Endodermal cell (in vitro differentiated cells): ENCODE measurements at places on chromosomes 16 and 17.

DNA sequence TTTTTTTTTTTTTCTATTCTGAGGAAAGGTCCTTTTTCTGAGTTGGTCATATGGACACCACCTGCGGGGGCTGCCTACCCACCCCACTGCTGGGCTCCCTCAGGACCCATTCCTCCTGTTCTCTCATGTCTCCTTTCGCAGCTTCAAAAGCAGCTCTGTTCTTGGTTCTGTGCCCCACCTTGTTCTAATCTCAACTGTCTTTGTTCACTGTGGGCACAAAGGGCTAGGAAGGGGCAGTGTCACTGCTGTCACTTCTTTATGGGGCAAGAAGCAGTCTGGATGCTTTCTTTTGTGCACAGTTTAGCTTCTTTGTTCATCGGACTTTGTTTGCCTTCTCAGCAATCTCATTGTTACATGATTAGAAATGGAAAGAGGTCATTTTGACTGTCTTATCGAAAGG is 7.1 kb downstream of the GOSR2 start:
- peaks cover 2% of the 10 kb centered on the region for H3K4me1 ChIP-seq
- no peaks in the 10 kb centered on the region for H3K27me3 ChIP-seq
- H3K36me3 ChIP-seq = peaks cover 66% of the 10 kb centered on the region
- no peak for DNase-seq

DNA sequence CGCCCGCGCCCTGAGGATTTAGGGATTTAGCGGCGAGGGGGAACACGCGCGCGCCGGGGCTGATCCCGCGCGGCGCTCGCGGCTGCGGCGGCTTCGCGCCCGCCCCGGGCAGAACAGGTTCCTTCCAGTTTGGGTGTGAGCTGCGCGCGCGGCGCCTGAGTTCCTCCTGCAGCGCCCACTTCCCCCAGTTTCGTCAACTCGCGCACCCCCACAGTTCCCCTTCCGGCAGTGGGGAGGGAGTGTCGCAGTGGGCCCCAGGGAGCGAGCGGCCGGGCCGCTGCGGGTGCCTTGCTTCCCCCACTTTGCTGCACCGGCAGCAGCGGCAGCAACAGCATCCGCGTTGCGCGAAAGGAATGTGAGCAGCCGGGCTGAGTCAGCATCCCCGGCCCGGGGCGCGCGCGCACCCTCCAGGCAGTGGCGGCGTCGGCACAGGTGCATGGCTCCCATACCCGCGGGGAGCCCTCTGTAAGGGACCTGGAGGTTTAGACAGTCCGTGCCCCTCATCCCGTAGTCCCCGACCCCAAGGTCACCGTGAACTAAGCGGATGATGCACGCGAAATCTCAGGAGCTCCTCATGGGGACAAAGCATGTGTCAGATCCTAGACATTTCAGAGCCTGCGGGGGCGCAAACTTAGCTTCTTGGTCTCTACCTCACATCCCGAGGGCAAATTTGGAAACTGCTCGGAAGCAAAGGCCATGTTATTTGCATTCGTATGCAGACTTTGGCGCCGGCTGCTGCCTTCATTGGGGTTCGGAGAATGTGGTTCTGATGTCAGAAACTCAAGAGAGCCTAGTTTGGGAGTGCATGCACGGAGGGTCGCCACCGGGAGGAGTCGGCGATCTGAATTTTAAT is 767 bp downstream of the ARSG start:
- peak overlapping the region; percentile 84 for H3K4me3 ChIP-seq
- no peaks in the 10 kb centered on the region for H3K4me1 ChIP-seq
- peaks cover 60% of the 10 kb centered on the region for H3K27me3 ChIP-seq
- H3K27ac ChIP-seq = no peak overlapping the region

- no peak overlapping the region for H3K27ac ChIP-seq
- no peaks in the 10 kb centered on the region for H3K4me1 ChIP-seq
- no peak for DNase-seq
- H3K36me3 ChIP-seq = no peaks in the 10 kb centered on the region
- no peak overlapping the region for H3K4me3 ChIP-seq
- no peaks in the 10 kb centered on the region for H3K27me3 ChIP-seq
Measured at GRCh38 chr16:12240036-12240435, 263.5 kb downstream of the SNX29 start.

DNA sequence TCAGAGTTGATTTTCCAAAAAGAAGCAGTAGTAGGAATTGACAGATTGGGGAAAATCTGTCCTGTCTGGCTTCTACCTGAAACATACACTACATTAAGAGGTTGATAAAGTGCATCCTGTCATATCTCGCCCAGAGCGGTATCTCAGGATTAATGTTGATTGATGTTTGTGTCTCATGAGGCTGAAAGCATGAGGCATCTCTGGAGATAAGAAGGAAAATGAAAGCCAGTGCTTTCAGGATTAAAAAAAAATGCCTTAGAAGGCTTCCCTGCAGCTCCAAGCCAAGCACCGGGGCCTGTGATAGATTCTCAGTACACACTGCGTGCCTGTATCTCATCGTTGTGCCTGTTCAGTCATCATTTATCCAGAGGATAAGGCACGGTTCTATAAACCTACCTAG is 26.4 kb upstream of the CD300E start:
- H3K27me3 ChIP-seq = peaks cover 12% of the 10 kb centered on the region
- peaks cover 10% of the 10 kb centered on the region for H3K4me1 ChIP-seq
- DNase-seq = no peak

DNA sequence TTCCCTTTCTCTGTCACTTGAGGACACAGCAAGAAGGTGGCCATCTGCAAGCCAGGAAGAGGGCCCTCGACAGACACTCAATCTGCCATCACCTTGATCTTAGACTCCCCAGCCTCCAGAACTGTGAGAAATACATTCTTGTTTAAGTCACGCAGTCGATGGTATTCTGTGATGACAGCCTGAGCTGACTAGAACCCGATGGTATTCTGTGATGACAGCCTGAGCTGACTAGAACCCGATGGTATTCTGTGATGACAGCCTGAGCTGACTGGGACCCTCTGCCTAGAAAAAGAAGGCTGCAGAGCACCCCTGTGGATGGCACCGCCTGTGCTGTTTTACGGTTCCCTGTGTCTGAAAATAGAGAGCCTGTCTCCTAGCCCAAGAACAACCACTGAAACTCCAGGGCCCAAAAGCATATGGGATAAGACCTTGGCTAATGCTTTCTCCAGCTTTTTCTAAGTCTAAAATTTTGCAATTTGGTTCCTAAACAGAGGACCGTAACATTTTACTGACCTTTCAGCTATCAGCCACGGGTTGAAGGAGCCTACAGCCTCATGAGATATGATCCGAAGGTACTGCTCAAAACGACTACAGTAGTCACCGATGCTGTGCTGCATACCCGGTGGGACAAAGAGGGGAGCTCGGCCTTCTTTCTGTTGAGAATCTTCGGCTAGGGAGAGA is 33.1 kb upstream of the PITPNM3 start:
- no peak overlapping the region for H3K27ac ChIP-seq
- no peak overlapping the region for H3K4me3 ChIP-seq
- no peaks in the 10 kb centered on the region for H3K4me1 ChIP-seq
- peaks cover 96% of the 10 kb centered on the region for H3K36me3 ChIP-seq
- no peaks in the 10 kb centered on the region for H3K27me3 ChIP-seq

- H3K4me1 ChIP-seq = no peaks in the 10 kb centered on the region
- H3K4me3 ChIP-seq = peak overlapping the region; percentile 75
- no peaks in the 10 kb centered on the region for H3K36me3 ChIP-seq
Measured at GRCh38 chr16:77789085-77790008, 983 bp downstream of the VAT1L start.

GRCh38 chr17:79836510-79836971 is 2.7 kb downstream of the CBX4 start:
- no peak overlapping the region for H3K27ac ChIP-seq
- no peak for DNase-seq
- peak overlapping the region; percentile 81 for H3K4me3 ChIP-seq
- no peaks in the 10 kb centered on the region for H3K36me3 ChIP-seq
- peaks cover 15% of the 10 kb centered on the region for H3K4me1 ChIP-seq
- H3K27me3 ChIP-seq = peaks cover 87% of the 10 kb centered on the region
